ENCODE measurements at places on chromosomes 2 and 18.

GRCh38 chr2:180472133-180472532, 465.0 kb upstream of the CWC22 start:
- DNase-seq, result peak; percentile 8

- DNase-seq, result no peak
These were observed 308.7 kb downstream of the CNTNAP5 start for GRCh38 chr2:124333784-124334183.

DNA sequence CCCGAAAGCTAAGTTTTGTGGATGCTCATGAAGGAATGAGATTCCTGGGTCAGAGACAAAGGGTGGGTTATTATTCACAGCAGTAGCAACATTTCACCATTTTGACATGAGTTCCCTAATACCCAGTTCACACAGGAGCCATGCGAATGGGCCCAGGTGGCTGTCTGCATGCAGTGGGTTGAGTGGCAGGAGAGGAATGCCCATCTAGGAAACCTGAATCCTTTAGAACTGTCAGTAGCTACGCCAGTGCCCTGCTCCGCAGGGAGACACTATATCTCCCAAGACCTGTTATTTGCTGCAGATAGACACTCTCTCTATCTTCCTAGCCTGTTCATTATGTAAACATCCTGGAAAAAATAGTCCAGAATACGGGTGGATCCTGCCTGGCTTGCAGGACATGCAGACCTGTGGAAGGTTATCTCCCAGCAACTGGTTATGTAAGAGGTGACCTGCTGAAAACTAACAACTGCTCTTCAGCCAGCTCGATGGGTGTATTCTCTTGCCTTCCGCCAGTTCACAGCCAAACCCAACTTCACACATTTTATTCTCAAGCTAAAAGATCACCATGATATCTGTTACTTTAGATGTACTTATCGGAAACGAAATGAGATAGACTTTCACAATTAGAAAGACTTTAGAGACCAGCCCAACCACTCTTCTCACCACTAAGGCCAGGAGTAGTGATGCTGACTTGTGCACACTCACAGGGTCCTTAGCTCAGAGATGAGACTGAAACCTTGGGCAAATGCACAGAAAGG, 59.1 kb downstream of the MBP start:
- DNase-seq, result no peak

DNA sequence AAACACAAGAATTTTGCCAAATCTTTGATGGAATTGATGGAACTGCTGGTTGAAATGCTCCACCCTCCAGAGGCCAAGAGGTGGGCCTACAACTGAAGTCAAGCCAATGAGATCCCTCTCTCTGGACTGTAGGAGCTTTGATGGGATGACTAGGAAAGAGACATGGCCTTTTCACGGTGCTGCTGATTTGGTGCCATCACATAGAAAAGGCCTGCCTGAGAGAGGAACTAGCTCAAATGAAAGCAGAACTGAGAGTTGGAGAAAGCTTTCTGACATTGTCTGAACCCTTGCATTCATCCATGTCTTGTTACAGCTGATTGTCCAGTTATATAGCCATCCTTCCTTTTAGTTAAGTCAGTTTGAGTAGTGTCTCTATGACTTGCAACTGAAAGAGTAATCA, 283.8 kb upstream of the LYPD1 start:
- no peak for DNase-seq

GRCh38 chr2:23199115-23199918, 185.7 kb upstream of the KLHL29 start:
- peak; percentile 27 for DNase-seq

DNA sequence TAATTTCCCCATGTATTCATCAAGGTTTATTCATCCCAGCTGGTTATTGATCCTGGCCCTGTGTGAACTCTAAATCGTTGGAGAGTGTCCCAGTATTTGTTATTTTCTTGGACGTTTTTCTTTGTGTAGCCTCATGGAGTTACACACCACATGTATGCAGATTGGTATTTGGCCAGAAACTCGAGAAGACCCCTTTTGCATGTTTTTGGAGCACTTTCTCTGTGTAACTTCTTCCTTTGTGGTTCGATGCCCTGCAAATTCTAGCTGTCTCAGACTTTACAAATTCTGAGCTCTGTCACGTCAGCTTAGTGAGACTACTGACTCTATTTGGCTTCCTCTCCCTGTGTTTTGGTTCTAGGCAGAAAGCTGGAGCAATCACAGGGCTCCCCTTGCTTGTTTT, 198.7 kb downstream of the MCFD2 start:
- DNase-seq, result peak; percentile 57

DNA sequence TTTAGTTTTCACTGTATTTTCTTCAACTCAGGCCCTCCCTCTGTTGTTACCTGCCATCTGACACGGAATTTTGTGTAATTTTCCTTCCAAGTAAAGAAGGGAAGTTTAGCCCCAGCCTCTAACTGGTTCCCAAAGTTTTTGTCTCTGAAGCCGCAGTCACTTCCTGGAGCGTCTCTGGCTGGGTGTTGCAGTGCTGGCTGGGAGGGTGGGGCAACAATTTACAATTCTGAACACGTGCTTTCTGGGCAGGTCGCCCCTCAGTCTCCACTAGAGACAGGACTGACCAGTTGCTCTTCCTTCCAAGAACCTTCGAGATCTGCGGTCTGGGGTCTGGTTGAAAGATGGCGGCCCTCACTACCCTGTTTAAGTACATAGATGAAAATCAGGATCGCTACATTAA, 3.5 kb downstream of the CNDP2 start:
- DNase-seq, result no peak

DNA sequence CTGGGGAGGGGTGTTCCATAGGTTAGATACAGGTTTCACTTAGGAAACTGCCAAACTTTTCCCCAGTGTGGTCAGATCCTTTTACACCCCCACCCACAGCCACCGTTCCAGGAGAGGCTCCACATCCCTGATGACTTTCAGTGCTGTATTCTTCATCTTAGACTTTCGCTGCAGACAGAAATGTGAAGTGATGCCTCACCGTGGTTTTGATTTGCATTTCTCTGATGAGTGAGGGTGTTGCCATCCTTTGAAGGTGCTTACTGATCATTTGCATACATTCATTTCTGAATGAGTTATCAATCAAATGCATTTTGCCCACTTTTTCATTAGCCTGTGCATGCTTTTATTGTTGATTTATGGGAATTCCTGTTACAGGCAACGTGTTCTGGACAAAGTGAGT, 14.9 kb downstream of the COPS9 start:
- DNase-seq, result no peak

GRCh38 chr18:5106730-5107129, 90.3 kb downstream of the AKAIN1 start:
- DNase-seq, result no peak

Data from fibroblast of skin of back (primary cell).